Naive thymus-derived CD4-positive, alpha-beta T cell (primary cell): ENCODE measurements at places on chromosomes 1 and 21. TPM values are rescaled to one million over a fixed set of nuclear protein-coding genes. Genes with fewer than 3 reads are reported as not detected.
A peak's percentile ranks its signal among the peaks of the same experiment; 100 is the strongest.

DNA sequence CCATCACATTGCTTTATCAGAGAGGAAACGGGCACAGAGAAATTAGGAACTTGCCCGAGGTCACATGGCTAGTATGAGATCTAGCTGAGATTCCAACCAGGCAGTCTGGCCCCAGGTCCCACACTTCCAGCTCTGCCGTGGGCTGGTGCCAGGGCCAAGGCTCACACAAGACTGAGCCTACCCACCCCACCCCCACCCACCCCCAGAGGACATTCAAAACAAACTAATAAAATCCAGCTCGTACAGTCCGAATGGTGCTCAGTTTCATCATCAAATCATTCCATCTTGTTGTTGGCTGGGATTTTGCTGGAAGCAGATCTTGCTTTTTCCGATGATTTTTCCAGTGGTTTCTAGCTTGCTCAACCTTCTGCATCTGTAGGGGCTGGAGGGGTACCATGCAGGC is 27.9 kb downstream of the MATN1 start:
- peaks cover 4% of the 10 kb centered on the region for H3K27me3 ChIP-seq
- no peaks in the 10 kb centered on the region for H3K36me3 ChIP-seq
- no peak for DNase-seq
- H3K4me1 ChIP-seq = no peaks in the 10 kb centered on the region
- H3K27ac ChIP-seq = no peak overlapping the region

DNA sequence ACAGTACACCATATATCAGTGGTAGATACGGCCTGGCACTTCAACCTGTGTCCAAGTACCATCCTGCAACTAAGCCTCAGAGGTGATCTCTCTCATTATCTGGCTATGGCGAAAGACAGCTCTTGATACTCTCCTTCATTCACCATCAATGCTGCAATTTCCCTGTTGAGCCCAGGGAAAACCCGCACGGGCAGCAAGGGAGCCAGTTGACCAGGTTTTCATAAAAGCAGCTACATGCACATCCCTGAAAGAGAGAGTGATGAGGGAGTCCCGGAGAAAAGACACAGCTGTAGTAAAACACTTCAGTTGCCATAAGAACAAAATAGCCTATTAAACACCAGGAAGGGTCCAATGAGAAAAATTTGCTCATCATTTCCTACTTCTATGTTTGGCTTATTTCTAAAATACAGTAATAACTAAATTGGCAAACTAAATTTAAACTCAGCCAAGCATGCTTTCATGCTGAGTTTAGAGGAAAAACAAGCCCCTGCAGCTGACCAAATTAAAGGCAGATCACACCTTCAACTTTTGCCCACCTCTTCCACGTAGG is 68.3 kb downstream of the CAPZB start:
- no peak for DNase-seq
- H3K27ac ChIP-seq = peak overlapping the region; percentile 1
- H3K36me3 ChIP-seq = peaks cover 14% of the 10 kb centered on the region

GRCh38 chr1:225504776-225505175 is 76.9 kb upstream of the LBR start:
- no peak overlapping the region for H3K4me3 ChIP-seq
- no peak overlapping the region for H3K27ac ChIP-seq
- peaks cover 5% of the 10 kb centered on the region for H3K27me3 ChIP-seq
- H3K4me1 ChIP-seq = no peaks in the 10 kb centered on the region

DNA sequence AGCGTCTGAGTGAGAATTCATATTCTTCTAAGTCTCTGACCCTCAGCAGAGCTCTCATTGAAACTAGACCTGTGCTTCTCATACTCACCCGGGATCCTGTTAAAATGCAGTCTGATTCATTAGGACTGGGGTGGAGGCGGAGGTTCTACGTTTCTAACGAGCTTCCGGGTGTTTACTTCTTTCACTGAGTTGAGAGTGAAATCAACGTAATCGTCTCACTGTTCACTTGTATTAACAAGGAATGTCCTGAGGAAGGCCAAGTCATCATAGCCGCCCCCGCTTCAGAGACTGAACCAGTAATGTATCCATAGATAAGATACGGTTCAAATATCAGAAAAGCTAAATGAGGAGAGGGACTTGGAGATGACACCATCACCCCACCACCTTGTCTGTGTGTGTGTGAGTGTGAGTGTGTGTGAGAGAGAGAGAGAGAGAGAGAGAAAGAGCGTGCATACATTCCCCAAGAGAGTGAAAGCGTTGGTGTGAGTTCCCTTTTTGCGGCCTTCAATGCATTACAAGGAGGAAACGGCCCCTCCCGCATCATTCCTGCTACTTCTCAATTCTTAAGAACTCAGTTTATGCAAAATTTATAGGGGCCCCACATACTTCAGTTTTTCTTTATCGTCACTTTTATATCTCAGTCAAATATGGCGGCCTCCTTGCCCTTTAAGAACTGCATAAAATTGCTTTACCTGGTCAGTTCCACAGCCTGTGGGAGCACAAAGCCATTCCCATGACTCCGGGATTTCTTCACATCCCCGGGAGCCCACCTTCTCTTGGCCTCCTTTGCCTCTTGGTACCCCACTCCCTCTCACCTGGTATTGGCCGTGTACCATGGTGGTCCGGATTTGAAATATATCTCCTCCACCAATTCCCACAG is 19.8 kb downstream of the KMO start:
- no peaks in the 10 kb centered on the region for H3K4me1 ChIP-seq
- no peaks in the 10 kb centered on the region for H3K36me3 ChIP-seq
- H3K27me3 ChIP-seq = no peaks in the 10 kb centered on the region

DNA sequence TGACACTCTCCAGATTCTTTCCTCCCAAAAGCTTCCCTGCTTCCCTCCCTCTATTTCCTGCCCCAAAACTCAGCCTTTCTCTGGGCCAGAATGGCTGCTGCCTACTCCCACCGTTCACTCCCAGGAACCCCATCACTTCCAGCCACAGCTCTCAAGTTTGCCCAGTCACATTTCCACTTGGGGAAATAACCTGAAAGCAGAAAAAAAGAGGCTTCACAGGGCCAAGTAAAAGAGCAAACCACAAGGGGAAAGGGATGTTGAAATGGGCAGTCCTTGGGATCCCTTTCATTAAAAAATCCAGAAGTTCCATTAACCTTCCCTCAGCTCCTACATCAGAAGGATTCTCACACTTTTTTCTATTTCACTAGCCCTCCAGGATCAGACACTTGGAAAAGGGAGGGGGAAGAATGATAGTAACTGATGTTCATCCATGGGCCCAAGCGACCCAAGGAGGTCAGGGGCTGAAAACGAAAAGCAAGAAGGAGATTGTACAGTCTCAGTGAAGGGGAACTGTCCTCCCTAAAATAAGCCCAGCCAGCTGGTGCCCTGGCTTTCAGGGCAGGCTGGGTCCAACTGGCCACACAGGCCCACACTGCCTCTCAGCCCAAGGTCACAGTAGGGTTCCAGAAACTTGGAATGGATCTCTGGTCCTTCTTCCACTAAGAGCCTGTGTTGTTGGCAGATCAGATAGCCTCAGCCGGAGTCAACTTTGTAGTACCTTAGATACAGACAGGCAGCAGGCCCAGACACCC is 49.7 kb downstream of the DMAP1 start:
- no peak overlapping the region for H3K27ac ChIP-seq
- H3K4me1 ChIP-seq = no peaks in the 10 kb centered on the region
- no peak for DNase-seq
- H3K27me3 ChIP-seq = no peaks in the 10 kb centered on the region
- no peaks in the 10 kb centered on the region for H3K36me3 ChIP-seq

DNA sequence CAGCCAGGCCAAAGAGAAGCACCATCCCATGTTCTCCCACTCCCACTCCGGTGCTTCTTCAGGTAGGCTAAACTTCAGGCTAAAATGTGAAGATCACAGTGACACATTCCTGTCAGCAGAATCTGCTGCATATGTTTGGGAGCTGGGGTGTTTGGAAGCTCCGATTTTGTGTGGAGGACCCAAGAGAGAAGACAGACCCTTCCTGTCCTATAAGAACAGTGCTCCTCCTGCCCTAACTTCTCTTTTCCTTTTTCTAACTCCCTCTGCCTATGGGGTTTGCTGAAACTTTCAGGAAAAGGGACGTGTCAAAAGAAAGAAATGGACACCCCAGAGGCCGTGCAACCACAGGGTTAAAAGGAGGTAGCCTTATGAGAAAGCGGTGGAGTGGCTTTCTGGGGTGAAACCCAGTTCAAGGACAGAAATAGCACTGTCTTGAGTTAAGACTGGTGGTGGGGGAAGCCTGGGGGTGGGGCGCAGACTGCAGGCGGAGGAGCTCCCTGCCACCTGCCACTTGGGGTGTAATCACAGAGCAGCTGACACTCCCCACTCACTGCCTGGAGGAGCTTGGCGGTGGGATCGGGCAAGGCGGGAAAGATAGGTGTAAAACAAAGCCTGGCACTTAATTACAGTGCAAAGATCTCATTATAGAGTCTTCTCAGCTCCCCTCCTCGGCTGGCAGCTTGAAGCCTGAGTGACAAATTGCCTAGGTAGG is 645 bp upstream of the TLR5 start:
- H3K36me3 ChIP-seq = no peaks in the 10 kb centered on the region
- peak overlapping the region; percentile 69 for H3K27ac ChIP-seq
- H3K27me3 ChIP-seq = no peaks in the 10 kb centered on the region
- DNase-seq = peak; percentile 51
- H3K4me1 ChIP-seq = peaks cover 15% of the 10 kb centered on the region

- no peaks in the 10 kb centered on the region for H3K27me3 ChIP-seq
- H3K4me1 ChIP-seq = peaks cover 50% of the 10 kb centered on the region
- no peak for DNase-seq
- no peak overlapping the region for H3K27ac ChIP-seq
- no peak overlapping the region for H3K4me3 ChIP-seq
These were observed 16.0 kb downstream of the IFFO2 start for GRCh38 chr1:18940303-18941020.

- H3K27me3 ChIP-seq = no peaks in the 10 kb centered on the region
- H3K4me3 ChIP-seq = no peak overlapping the region
- DNase-seq = no peak
- H3K4me1 ChIP-seq = no peaks in the 10 kb centered on the region
These were observed 216.3 kb downstream of the COL11A1 start for GRCh38 chr1:102891868-102892625.

GRCh38 chr1:198359024-198359653 is 181.3 kb downstream of the ATP6V1G3 start:
- no peak overlapping the region for H3K27ac ChIP-seq
- no peaks in the 10 kb centered on the region for H3K36me3 ChIP-seq
- no peak for DNase-seq
- H3K4me1 ChIP-seq = no peaks in the 10 kb centered on the region

Gene PLA2G2F
- not detected in 2 replicates for total RNA-seq
